ENCODE measurements at places on chromosomes 5 and 9.

DNA sequence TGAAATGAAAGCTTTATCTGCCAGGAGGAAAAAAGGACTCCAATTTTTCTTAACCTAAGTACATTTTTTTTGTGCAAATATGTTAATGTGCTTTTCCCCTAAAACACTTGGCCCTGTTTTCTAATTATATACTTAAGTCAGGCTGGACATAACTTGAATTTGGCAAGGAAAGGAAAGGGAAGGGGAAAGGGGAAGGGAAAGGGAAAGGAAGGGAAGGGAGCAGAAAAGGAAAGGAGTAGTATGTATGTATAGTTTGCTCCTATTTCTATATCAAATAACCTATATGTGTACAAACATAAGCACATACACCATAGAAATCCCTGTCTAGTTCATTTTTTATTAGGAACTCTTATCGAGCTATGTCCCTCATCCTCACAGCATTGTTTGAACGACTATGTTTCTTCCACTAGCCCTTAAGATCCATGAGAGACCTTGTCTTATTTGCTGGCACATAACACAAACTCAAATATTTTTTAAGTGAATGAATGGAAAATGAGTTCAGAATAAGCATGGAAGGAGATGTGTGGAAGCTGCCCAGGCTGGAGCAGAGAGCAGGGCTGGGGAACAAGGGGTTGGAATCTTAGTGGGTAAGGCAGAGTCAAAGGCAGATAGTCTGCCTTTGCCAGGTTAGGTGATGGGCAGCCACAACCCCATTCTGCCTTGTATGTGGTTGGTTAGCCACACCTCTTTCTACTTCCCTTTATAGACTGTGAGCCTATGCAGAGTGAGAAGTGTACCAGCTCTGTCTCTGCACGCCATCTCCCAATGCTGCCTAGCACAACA is 70.0 kb downstream of the KLHL3 start:
- no peak for DNase-seq

- no peak for DNase-seq
Observed at GRCh38 chr5:14715481-14715880, 51.0 kb downstream of the OTULIN start.

DNA sequence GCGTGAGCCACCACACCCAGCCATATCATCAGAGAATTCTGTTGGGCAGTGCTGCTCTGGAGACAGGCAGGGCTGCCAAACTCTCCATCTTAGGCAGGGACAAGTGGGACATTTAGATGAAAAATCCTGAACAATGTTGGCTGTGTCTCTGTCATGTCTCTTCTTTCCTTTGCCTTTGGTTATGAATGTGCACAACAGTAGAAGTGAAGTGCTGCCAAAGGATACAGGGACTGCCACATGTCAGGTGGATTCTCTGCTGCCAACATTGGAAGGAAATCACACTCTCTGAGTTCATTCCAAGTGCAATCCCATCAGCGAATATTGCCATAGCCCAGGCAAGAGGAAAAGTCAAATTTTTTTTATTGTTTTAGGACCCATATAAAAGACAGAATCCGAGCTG is 348.8 kb downstream of the TRPM3 start:
- DNase-seq, result no peak

DNA sequence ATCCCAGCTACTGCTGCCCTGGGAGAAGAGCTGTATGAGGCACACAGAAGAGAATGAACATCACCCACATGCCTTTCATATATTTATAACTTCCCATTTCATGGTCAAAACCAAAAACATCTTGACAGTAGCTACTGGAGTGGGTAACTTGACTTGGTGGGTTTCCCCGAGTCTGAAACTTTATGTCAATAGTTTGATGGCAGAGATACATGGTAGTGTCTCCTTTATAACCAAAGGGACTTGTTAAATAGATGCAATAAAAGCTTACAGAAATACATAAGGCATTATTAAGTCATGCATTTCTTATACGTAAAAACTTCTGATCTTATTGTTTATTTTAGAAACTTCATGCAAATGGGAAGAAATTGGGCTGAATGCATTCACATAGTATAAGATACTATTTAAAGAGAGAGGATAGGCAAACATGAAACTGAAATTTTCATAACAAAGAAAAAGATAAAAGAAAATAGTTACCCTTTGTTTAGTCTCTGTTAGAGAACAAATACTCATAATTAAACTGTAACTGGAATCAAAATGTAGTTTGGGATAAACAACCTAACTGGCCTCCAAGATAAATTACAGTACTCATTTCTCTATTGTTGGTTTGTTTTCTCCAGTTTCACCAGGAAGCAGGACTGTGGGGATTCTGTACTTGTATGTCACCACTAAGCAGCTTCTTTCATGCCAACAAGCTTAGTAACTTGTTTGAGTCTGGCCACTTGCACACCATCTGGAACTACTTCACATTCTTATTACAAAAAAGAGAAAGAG is 459.3 kb upstream of the MEF2C start:
- no peak for DNase-seq

GRCh38 chr5:81552852-81553566 is 159.1 kb upstream of the ACOT12 start:
- no peak for DNase-seq

- DNase-seq, result no peak
Observed at GRCh38 chr9:126450668-126451205, 124.1 kb downstream of the MVB12B start.

GRCh38 chr9:107216329-107216728 is 66.8 kb upstream of the RAD23B start:
- DNase-seq, result no peak

DNA sequence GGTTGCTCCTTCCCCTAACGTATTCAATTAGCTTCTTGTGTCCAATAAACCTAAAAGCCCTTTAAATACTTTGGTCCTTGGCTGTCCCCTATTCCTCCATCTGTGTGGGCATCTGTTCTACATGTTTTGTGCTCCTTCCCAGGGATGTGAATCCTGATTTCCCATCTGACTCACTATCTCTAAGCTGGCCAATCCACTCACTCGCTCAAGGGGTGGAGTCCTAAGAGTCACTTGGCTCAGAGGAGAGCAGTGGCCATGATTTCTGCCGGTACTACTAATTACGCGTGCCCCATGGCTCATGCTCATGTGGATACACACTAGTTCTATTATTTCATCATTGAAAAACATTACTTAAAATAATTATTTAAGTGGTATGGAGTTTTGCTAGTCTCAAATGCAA is 89.6 kb downstream of the TAF11L14 start:
- no peak for DNase-seq

GRCh38 chr9:2338777-2339365 is 282.7 kb upstream of the VLDLR start:
- no peak for DNase-seq

DNA sequence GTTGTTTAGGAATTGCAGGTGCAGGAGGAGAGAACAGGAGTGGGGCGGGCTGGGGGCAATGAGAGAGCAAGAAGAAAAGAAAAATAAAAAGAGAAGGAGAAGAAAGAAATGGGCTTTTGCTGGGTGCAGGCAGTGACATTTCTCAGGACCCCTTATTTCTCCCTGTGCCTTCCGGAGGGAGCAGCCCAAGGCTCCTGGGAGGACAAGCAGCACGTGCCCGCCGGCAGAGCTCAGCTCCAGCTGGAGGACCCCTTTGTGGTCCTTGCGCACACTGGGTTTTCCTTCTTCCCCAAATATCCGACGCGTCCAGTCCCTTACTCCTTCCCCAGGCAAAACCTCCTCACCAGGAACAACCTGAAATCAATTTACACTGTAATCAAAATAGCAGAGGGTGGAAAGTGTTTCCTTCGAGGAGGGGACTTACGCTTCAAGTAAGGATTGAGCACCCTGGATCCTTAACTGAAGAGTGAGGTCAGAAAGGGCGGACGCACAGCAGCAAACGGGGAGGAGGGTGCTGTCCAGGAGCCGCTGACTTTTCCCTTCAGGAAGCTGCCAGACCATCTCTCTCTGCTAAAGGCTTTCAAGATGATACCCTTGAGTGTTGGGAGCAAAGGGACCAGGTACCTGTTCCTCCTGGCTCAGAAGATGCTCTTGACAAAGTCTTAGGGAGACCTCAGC is 2.1 kb downstream of the BTNL9 start:
- no peak for DNase-seq

- DNase-seq, result no peak
Observed at GRCh38 chr9:91714874-91715615, 235.0 kb downstream of the ROR2 start.

DNA sequence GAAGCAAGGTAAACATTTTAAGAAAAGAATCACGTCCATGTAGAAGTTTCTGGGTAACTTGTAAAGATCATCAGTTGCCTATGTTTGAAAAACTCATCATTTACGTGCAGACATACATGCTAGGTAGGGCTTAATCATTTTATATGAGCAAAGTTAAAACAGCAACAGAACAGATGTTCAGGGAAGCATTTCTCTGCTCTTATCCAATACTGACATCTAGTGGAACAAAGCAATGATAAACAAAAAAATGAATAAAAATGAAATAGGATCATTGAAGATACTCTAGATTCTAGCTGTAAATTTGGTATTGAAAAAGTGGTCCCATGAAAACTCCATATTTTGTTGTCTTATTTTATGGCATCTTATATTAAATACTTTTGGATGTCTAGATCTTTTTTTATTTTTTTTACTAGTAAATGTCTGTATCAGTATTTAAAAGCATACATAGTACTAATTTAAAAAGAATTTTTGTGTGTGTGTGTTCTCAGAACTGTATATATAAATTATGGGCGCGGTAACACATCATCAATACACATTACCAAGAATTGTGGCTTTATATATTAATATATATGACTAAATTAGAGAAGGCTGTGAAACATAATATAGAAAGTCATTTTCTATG is 1050.2 kb downstream of the CDH12 start:
- no peak for DNase-seq

DNA sequence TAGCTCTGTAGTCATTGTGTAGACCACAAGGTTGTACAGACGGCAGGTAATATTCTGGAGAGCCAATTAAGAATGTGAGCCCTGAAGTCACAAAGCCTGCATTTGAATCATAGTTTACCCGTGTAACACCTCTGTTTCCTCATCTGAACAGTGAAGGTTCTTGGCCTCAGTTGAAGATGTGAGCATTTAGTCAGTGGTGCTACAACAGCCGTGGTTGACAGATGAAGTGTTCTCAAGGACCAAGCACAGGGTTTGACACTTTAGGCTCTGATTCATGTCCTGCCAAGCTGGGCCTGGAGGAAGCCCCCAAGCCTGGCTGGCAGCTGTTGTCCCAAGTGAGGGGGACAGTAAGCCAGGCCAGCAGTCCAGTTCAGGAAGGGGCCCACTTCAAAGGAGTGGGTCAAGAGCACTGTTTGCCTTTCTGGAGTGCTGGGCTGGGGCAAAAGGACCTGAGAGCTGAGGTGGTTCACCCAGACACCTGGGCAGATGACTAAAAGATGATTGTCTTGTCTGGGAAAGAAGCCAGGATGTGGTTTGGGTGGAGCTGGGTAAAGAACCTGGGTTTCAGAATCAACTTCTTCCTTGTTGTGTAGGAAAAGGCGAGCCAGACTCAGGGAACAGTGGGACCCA is 20.7 kb downstream of the FAXDC2 start:
- no peak for DNase-seq

GRCh38 chr5:93868851-93869250 is 127.5 kb upstream of the POU5F2 start:
- no peak for DNase-seq

DNA sequence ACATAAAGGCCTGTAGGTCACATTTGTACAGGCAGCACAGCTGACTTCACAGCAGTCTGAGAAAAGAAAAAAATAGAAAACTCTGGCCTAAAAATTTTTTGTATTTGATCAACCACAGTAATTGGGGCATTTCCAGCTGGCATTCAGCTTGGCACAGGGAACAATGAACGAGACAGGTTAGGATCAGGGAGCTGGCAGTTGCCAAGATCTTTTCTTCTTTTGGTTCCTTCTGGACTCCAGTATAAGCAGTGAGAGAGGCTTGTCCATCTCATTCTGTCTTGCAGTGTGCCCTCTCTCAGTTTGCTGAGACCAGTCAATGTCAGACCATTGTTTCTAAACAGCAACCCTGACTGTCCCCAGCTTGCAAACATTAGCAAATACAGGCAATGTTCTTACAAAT is 601.1 kb downstream of the TLR4 start:
- DNase-seq, result no peak

DNA sequence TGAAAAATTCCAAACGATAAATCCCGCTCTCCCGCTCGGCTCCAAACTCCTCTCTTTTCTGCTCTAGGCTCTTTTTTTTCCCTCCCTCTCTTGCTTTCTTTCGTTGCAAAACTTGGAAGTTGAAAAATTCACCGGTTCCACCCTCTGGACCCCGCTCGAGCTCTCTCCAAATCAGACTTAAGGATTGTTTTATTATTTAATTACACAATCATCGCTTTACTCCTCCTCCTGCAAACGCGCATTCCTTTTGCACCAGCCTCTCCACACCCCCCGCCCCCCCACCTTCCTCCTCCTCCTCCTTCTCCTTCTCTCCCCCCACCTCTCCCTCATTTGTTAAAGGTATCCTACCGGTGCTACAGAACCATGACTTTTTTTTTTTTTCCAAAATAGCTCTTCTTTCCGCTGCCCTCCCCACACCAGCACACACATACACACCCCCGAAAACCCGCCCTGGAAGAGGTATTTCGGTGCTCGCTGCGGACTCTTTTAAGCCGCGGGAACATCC is 535 bp upstream of the NFIB start:
- no peak for DNase-seq

GRCh38 chr5:59421986-59422941 is 471.3 kb downstream of the PDE4D start:
- no peak for DNase-seq

- DNase-seq, result no peak
Observed at GRCh38 chr5:23014825-23015224, 161.7 kb upstream of the CDH12 start.
